ENCODE measurements at places on chromosomes 1 and 21.

- DNase-seq: no peak
Measured at GRCh38 chr1:229035054-229035747, 235.7 kb upstream of the RAB4A start.

GRCh38 chr1:223886516-223886921 is 40.8 kb upstream of the TP53BP2 start:
- DNase-seq: peak; percentile 9

DNA sequence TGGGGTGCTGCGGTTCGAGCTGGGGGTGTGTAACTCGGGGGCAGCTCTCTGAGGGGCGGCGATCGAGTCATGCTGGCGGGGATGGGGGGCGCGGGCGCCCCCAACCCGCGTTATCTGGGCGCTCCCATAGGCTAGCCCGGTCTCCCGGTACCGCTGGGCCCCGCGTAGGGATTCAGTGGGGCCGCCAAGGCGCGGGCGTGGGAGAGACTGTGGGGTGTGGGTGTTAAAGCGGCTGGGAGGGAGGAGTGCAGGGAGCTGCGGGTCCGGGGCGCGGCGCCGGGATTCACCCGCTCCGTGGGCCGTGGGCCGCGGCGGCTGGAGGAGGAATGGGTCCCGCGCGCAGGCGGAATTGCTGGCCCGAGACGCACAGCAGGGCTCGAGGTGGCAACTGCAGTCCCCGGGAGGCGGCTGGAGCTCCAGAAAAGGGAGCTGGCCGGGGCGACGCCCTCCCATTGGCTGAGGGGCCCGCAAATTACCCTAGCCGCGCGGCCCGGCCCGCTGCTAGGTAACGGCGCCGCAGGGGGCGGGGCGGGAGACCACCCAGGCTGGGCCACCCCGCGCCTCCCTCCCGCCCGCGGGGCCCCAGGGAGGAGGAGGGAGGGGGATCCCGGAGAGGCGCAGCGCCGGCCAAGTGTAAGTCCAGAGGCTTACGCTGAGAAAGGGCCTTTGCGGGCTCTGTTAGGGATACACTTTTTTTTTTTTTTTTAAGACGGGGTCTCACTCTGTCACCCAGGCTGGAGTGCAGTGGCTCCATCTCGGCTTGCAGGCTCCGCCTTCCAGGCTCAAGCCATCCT is at the start of gene PTCH2:
Gene PTCH2, minus strand, starts transcription at position 392 of the 794 bp plus-strand sequence. Its CDS starts 321 bp downstream, at position 71.
- DNase-seq: peak; percentile 58

- no peak for DNase-seq
Measured at GRCh38 chr1:245016700-245017099, 138.1 kb upstream of the KIF26B start.
